CD4-positive, alpha-beta T cell treated with Interleukin-6 at 100 ng/mL for 8 hours (primary cell): ENCODE measurements at places on chromosomes 12 and 14.

DNA sequence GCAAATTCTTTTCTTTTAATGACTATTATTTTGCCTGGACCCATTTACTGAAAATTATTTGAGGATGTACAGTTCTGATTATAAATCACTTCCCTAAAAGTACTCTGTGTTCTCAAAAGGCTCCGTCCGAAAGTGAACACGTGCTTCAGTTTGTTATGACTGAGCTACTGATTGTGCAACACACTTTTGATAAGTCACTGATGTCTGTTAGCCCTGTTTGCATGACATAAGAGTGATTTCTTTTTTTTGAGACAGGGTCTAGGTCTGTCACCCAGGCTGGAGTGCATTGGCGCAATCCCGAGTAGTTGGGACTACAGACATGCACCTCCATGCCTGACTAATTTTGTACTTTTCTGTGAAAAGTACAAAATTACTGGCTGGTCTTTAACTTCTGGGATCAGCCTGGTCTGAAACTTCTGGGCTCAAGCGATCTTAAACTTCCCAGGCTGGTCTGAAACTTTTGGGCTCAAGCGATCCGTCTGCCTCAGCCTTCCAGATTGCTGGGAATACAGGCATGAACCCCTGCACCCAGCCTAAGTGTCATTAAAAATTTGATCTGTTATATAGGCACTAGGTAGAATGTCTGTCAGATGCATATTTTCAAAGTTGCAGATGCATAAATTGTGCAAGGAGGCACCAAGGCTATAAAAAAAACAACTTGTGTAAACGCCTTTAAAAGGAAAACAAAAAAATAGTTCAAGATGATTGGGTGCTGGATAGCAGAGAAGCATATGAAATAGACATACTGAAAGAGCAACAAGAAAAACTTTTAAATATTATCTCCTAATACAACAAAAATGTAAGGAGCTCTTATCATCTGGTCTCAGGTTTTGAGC, 111.5 kb downstream of the SRGAP1 start:
- DNase-seq, result no peak

- peak; percentile 53 for DNase-seq
These were observed 25.4 kb downstream of the CHST11 start for GRCh38 chr12:104482113-104482512.

DNA sequence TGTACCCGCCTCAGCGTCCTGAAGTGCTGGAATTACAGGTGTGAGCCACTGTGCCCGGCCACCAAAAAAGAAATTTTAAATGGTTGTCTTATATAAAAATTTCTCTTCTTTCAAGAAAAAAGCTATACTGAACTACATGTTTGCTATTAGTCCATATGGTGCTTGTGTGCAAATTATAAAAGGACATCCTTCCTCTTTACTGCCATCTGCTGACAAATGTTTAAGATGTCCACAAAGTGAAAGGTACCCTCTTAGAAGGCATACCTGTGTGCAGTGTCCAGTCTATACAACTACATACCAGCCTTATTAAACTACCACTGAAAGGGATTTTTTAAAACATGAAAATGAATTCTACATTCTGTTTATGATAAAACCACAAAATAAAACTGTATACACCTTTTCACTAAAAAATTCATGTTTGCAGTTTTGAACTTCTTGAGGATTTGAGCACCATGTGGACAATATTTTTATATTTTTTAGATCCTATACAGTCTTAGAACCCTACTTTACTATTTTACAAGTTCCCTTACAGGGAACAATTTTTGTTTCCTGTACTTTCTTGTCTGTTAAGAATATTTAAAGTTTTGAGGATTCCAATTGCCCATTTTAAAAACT, 32.8 kb upstream of the TOMM20L start:
- DNase-seq, result peak; percentile 33

DNA sequence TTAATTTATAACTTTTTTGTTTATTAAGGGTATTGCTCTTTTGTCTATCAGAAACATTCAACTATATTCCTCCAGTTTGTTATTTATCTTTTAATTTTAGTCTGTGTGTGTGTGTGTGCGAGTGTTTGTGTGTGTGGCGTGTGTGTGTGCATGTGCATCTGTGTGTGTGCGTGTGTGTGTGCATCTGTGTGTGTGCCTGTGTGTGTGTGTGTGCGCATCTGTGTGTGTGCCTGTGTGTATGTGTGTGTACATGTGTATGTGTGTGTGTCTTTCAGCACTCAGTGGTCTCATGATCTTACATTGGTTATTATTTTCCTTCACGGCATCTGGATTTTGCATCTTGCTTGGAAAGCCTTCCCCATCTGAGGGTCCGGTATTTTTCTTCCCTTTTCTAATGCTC, 281.1 kb upstream of the RTL1 start:
- DNase-seq, result no peak

DNA sequence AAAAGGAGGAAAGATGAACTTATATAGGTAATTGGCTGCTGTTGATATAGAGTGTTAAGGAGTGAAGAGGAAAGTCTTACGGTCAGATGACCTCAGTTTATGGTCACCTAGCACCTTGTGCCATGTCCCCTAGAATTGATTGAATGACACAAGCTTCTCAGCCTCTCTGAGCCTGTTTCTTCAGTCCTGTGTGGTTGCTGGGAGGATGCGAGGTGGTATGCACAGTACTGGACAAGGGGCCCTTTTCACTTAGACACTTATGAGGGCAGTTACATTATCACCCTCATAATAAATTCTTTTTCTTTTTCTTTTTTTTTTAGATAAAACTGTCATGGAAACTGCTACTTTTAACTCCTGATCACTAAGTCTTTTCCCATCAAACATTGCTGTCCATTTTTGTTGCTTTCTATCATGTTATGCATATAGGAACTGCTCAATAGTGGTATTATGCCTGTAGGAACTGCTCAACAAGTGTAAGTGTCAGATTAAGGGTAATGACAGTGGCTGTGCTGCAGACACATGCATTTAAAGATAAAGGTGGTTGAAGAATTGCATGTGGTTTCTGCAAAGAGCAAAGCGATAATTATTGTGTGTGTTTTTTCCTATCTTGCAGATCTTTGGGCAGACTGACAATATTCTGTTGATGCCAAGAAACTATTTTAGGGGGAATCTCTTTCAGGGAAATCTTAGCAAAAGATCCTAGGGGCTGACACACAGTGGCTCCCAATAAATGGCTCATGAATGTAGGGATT, 11.6 kb downstream of the ANO6 start:
- DNase-seq, result no peak
